ENCODE measurements at places on chromosomes 7 and 10.

DNA sequence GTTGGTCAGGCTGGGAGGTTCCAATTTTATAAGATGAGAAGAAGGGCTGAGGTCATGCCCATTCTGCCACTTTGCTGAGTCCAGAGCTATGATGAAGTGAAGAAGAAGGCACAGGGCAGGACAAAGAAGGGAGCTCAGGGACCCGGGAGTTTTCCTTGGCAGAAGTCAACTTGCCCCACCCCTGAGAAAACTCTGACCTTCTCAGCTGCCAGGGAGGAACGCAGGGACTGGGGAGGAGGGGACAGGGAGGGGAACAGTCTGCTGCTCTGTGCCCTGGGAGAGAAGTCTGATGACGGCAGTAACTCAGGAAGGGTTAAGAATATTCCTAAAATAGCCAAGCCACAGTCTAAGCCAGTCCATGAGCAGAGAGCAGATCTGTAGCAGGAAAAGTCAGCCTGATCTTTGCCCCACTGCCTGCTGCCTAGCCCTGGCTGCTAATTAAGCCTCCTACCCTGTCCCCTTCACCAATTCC is 11.7 kb downstream of the ADIRF start:
- peak; percentile 50 for DNase-seq

DNA sequence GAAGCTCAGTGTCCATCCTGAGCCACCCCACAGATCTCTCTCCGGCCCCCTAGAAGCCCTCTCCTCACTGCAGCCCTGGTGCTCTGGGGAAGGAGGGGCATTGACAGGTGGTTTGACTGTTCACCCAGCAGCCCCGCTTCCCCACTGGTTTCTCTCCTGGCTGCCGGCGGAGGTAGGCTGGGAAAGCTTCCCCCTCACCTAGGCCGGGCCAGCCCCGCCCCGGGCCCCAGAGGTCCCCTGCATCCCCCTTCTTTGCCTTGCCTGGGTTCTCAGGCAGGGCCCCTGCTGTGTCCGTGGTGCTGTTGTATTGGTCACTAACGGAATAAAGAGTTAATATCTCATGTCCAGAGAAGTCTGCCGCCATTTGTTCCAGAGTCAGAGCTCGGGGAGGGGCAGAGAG is 21.2 kb downstream of the CLEC2L start:
- no peak for DNase-seq

- no peak for DNase-seq
Measured at GRCh38 chr10:114313139-114313538, 74.1 kb downstream of the VWA2 start.

- peak; percentile 69 for DNase-seq
Measured at GRCh38 chr7:6271694-6272440, 557 bp downstream of the CYTH3 start.

DNA sequence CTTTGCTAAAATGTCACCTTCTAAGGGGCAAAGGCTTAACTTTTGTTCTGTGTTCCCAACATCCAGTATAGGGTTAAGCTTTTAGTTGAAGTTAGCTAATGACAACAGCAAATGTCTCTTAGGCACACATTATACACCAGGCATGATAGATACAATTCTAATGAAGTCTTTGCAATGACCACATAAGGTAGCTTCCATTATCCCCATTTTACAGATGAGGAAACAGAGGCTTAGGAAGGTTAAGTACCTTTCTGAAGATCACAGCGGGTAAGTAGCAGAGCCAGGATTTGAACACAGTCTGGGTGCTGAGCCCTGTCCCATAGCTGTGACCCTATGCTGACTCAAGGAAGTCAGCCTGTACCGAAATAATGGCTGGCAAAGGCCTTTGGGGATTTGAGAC is 1.9 kb downstream of the BUD31 start:
- DNase-seq = no peak

GRCh38 chr7:151432658-151433521 is 7.1 kb downstream of the CRYGN start:
- DNase-seq = no peak

- DNase-seq = no peak
Measured at GRCh38 chr10:89502549-89502948, 32.8 kb downstream of the SLC16A12 start.

DNA sequence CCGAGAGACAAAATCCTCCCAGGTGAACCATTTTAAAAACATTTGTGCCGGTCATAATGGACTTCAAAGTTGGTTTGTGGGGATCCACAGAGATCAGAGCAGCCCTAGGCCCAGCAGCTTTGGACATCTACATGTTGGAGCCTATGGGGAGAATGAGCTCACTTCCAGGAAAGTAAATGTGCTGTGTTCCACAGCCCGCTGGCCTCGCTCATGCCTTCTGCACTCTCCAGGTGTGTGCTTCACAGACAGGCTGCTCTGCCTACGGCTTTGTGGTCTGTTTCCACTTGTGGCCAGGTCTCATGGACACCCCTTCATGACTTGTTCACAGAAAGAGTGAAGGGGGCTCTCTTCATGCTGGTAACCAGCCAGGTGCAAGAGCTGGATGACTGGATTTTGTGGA is 141.6 kb downstream of the ADARB2 start:
- DNase-seq = no peak

GRCh38 chr7:20993693-20994092 is 207.0 kb upstream of the SP8 start:
- no peak for DNase-seq

DNA sequence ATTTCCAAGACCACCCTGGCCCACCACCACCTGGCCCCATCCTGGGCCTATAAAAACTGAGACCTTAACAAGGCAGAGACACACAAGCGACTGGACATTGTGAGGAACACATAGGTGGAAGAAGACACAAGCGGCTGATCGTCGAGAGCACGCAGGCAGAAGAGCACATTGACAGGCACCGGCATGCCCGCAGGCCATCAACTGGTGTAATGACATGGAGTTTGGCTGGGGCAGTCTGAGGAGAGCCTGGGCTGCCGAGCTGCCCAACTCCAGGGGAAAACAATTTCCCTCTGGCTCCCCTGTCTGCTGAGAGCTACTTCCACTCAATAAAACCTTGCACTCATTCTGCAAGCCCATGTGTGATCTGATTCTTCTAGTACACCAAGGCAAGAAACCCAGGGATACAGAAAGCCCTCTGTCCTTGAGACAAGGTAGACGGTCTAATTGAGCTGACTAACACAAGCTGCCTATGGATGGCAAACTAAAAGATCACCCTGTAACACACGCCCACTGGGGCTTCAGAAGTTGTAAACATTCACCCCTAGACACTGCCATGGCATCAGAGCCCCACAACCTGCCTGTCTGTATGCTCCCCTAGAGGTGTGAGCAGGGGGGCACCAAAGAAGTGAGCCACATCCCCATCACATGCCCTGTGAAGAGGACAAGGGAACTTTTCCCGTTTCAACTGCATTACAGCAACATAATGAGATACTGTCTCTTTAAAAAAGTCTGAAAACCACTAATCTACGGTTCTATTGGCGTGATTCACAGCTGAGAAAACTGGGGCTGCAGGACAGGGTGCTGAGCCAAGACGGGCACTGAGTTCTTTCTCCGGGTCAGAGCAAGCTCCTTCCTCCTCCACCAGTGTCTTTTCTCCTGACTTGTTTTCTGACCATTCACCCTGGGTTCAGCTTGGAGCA is 18.5 kb upstream of the TNS3 start:
- no peak for DNase-seq

- no peak for DNase-seq
Measured at GRCh38 chr7:155524018-155524556, 22.3 kb downstream of the CNPY1 start.

GRCh38 chr7:27148031-27148755 is 619 bp upstream of the HOXA6 start:
- DNase-seq = peak; percentile 37

DNA sequence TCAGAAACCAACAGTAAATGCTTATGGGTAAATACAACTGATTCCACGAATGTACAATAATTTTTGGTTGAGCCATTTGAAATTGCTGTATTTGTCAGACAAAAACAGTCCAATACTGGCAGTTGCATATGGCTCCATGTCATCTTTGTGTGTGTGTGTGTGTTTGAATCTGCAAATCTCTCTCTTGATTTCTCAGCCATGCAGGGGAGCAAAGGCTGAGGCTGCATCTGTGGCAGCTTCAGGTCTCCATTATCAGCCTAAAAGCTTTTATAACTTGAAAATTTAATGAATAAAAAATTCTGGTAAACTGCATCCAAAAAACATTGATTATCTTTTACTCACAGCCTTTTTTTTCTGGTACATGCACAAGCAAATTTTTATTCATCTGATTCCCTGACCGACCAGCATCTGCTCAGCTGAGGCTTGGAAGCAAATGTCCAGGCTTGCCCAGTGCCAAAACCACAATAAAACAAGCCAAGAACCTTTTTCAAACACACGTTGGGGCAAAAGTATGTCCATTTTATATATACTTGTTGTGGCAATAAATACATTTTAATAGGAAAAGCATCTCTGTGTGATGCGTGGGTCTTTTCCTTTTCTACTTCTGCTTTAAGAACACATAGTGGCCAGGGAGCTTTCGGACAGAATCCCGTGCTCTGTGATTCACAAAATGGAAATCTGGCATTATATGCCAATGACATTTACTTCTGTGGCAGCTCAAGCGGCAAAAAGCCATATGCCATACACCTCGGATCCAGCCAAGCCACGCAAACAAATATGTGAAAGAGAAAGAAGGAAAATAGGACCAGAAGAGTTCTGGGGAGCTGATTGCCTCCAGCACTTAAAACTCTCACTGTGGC is 275.6 kb upstream of the AOAH start:
- peak; percentile 29 for DNase-seq

- DNase-seq = peak; percentile 23
Measured at GRCh38 chr10:79404690-79405131, 40.7 kb downstream of the ZCCHC24 start.

Measured in femur (tissue), 1 donor.